SJSA1 (cell line): ENCODE measurements at places on chromosomes 4 and X. TPM values are rescaled to one million over a fixed set of nuclear protein-coding genes. Genes with fewer than 3 reads are reported as not detected.

The RLIM gene
- total RNA-seq, result 36.2 and 49.7 TPM in 2 replicates

GRCh38 chrX:43870758-43871419 lies 11.4 kb downstream of the MAOB start:
- no peak overlapping the region for H3K27ac ChIP-seq
- H3K36me3 ChIP-seq, result no peaks in the 10 kb centered on the region
- no peaks in the 10 kb centered on the region for H3K27me3 ChIP-seq
- H3K4me3 ChIP-seq, result no peak overlapping the region

DNA sequence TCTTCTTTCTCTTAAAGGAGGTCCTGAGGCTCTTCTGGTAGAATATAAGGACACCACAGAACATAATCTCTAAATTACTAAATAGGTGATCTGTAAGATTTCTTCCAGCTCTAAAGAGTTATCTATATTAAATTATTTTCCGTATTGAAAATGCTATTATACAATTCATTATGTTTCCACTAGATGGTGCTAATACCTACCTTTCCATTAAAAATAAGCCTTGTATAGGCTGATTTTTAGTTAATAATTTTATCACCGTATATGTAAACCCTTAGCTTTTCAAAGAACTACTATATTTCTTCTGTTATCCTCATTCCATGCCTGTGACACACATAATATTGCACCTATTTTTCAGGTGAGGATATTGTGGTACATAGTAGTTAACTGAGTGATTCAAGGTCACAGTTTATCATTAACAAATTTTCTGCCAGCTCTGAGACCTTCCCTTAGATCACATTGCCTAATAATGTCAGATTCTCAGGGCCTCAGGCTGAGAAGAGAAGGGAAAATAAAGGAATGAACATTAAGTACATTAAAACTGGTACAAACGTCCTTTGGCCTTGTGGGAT lies 138.8 kb downstream of the TEX11 start:
- no peak overlapping the region for H3K27ac ChIP-seq
- H3K4me1 ChIP-seq, result no peaks in the 10 kb centered on the region
- H3K4me3 ChIP-seq, result no peak overlapping the region
- H3K27me3 ChIP-seq, result no peaks in the 10 kb centered on the region
- DNase-seq, result no peak

- no peak overlapping the region for H3K4me3 ChIP-seq
- H3K36me3 ChIP-seq, result no peaks in the 10 kb centered on the region
- no peaks in the 10 kb centered on the region for H3K4me1 ChIP-seq
- no peak for DNase-seq
Measured at GRCh38 chrX:21487832-21488231, 113.6 kb downstream of the CNKSR2 start.

The NDNF gene
- total RNA-seq, result not detected in 2 replicates

GRCh38 chrX:40853004-40853815 lies 117.9 kb upstream of the MED14 start:
- H3K4me3 ChIP-seq, result no peak overlapping the region
- no peaks in the 10 kb centered on the region for H3K27me3 ChIP-seq
- DNase-seq, result no peak
- peaks cover 4% of the 10 kb centered on the region; the same call in 1 of the 2 replicates for H3K4me1 ChIP-seq
- H3K36me3 ChIP-seq, result no peaks in the 10 kb centered on the region
- no peak overlapping the region for H3K27ac ChIP-seq

The BEX3 gene
- 303 and 319 TPM in 2 replicates for total RNA-seq

- H3K4me3 ChIP-seq, result no peak overlapping the region
- no peaks in the 10 kb centered on the region for H3K4me1 ChIP-seq
- no peak for DNase-seq
- no peaks in the 10 kb centered on the region for H3K27me3 ChIP-seq
Measured at GRCh38 chr4:124958847-124959246, 246.3 kb upstream of the ANKRD50 start.

The F8A1 gene
- 0.89 and 1.5 TPM in 2 replicates for total RNA-seq

GRCh38 chrX:101977106-101977505 lies 45.3 kb upstream of the ZMAT1 start:
- H3K4me3 ChIP-seq, result no peak overlapping the region
- no peak for DNase-seq
- H3K27me3 ChIP-seq, result no peaks in the 10 kb centered on the region
- H3K36me3 ChIP-seq, result no peaks in the 10 kb centered on the region
- peak overlapping the region; percentile 67 for H3K27ac ChIP-seq

- no peaks in the 10 kb centered on the region for H3K4me1 ChIP-seq
- H3K27me3 ChIP-seq, result no peaks in the 10 kb centered on the region
- H3K4me3 ChIP-seq, result no peak overlapping the region
- DNase-seq, result no peak
- H3K27ac ChIP-seq, result no peak overlapping the region
Measured at GRCh38 chrX:97310373-97310772, 426.7 kb downstream of the RPA4 start.

- no peak for DNase-seq
- no peaks in the 10 kb centered on the region for H3K4me1 ChIP-seq
- H3K36me3 ChIP-seq, result no peaks in the 10 kb centered on the region
- H3K27me3 ChIP-seq, result peaks cover 13% of the 10 kb centered on the region
- no peak overlapping the region for H3K27ac ChIP-seq
- H3K4me3 ChIP-seq, result no peak overlapping the region
Measured at GRCh38 chr4:82500435-82501153, 61.2 kb downstream of the TMEM150C start.

DNA sequence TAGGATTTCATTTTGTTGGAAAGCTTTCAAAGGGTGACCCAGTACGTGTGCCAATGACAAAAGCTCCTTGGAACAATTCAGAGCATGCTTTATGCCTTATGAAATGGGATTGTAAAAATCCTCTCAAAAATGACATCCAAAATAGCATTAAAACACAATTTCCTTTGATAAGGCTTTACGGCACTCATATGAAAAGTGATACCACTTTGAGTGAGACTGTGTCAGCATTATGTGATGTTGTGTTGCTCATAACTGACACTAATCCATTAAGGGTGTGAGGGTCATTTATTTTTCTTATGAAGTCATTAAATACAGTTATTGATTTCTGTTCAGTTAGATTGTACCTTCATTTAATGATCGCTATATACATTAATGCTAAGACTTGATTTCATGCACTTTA lies 250.2 kb downstream of the TENM3 start:
- H3K4me1 ChIP-seq, result peaks cover 24% of the 10 kb centered on the region
- H3K36me3 ChIP-seq, result no peaks in the 10 kb centered on the region
- no peak overlapping the region for H3K4me3 ChIP-seq
- no peak overlapping the region for H3K27ac ChIP-seq
- no peak for DNase-seq

The SPANXB1 gene
- not detected in 2 replicates for total RNA-seq

GRCh38 chrX:129659861-129660260 lies 5.1 kb upstream of the APLN start:
- no peak overlapping the region for H3K27ac ChIP-seq
- H3K36me3 ChIP-seq, result no peaks in the 10 kb centered on the region
- H3K4me1 ChIP-seq, result peaks cover 23% of the 10 kb centered on the region
- no peak overlapping the region for H3K4me3 ChIP-seq

DNA sequence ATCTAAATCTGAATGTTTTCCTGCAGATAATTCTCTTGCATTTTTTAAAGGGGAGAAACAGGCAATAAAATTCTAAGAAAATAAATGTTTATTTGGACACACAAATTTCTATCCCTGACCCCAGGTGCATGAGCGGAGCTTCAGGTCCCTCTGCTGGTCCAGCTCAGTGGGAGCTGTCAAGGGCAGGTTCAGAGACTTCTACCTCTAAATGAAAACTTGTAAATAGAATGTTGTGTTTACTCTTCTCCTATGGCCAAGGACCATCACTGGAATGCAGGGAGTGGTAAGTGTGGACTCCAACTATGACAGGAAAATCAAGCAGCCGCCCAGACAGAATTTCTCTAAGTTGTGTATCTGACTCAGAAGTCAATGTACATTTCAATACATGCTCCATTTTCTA lies 148.6 kb upstream of the TTC29 start:
- H3K36me3 ChIP-seq, result no peaks in the 10 kb centered on the region
- no peaks in the 10 kb centered on the region for H3K4me1 ChIP-seq
- no peak overlapping the region for H3K4me3 ChIP-seq
- no peak for DNase-seq
- H3K27ac ChIP-seq, result no peak overlapping the region
- H3K27me3 ChIP-seq, result no peaks in the 10 kb centered on the region

The MAGEC3 gene
- total RNA-seq, result not detected in 2 replicates

- DNase-seq, result no peak
- no peaks in the 10 kb centered on the region for H3K36me3 ChIP-seq
- no peaks in the 10 kb centered on the region for H3K27me3 ChIP-seq
- H3K4me3 ChIP-seq, result no peak overlapping the region
Measured at GRCh38 chr4:11548597-11549082, 119.9 kb upstream of the HS3ST1 start.

DNA sequence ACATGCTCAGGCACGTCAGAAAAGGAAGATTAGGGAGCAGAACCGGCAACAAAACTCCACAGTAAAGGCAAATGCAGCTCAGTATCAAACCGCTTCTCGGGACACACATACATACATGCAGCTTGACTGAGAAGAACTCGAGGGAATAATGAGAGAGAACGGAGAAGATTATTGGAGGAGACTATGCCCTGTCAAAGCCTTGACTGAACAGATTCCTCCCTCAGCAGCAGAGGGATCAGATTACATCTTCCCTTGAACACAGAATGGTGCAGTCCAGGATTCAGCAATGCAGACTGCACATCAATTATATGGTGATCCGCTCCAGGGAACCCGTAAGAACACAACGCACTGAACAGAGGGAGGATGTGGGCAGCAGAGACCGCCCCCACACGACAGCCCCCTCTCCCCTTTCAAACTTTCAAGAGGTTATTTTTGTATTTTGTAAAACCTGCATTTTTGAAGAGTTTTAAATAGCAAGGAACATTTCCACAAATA lies 183.2 kb downstream of the FBXW7 start:
- DNase-seq, result peak; percentile 43
- no peaks in the 10 kb centered on the region for H3K36me3 ChIP-seq
- no peaks in the 10 kb centered on the region for H3K27me3 ChIP-seq
- H3K4me1 ChIP-seq, result peaks cover 4% of the 10 kb centered on the region; the same call in 1 of the 2 replicates
- peak overlapping the region; percentile 22 for H3K4me3 ChIP-seq
- no peak overlapping the region for H3K27ac ChIP-seq

GRCh38 chr4:178215309-178215708 lies 773.1 kb upstream of the AGA start:
- no peak overlapping the region for H3K27ac ChIP-seq
- DNase-seq, result no peak
- H3K4me1 ChIP-seq, result no peaks in the 10 kb centered on the region
- H3K27me3 ChIP-seq, result no peaks in the 10 kb centered on the region

- no peak for DNase-seq
- H3K27ac ChIP-seq, result no peak overlapping the region
- H3K36me3 ChIP-seq, result no peaks in the 10 kb centered on the region
- no peak overlapping the region for H3K4me3 ChIP-seq
Measured at GRCh38 chrX:110755061-110755460, 40.6 kb downstream of the CHRDL1 start.

The RAB41 gene
- not detected in 2 replicates for total RNA-seq

The KDM6A gene
- total RNA-seq, result 11.9 and 20.8 TPM in 2 replicates

GRCh38 chr4:85448906-85449890 lies 25.8 kb upstream of the ARHGAP24 start:
- no peak for DNase-seq
- H3K36me3 ChIP-seq, result no peaks in the 10 kb centered on the region
- H3K4me1 ChIP-seq, result no peaks in the 10 kb centered on the region
- no peak overlapping the region for H3K4me3 ChIP-seq
- no peak overlapping the region for H3K27ac ChIP-seq

DNA sequence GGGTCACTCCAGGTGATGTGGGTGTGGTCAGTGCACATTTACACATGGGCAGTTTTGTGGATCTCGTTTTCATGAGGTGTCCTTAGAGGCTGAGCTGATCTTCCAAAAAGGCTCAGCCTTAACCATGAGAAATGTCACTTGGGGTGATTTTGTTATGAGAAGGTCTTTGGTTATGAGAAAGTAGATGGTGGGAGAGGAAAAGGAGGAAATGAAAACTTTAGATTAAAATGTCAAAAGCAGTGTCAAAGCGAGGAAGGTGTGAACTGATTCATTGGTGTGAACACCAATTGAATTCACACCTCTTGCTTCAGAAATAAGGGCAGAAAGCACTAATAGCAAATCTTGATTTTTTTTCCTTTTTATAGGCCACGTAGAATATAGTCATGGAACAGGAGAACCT lies 100.2 kb upstream of the ANXA3 start:
- no peaks in the 10 kb centered on the region for H3K4me1 ChIP-seq
- H3K27me3 ChIP-seq, result no peaks in the 10 kb centered on the region
- no peak overlapping the region for H3K4me3 ChIP-seq
- no peaks in the 10 kb centered on the region for H3K36me3 ChIP-seq
- no peak overlapping the region for H3K27ac ChIP-seq

The MAP3K15 gene
- not detected in 2 replicates for total RNA-seq

DNA sequence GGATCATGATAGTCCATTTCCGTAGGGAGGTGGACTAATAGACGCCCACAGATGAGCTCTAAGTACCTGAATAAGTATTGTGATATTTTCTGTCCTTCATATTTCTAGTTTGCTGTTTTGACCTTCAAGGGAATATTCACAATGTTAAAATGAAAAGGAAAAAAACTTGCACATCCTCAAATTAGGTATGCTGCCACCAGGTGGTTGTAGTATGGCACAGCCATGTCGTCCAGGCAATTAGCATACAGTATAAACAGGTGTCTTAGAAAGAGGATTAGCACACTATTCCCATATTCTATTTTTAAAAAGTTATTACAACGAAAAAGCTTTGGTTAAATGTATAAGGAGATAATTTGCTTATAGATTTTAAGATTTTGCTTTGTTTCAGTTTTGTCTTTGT lies 802.0 kb downstream of the RPA4 start:
- H3K27me3 ChIP-seq, result no peaks in the 10 kb centered on the region
- no peaks in the 10 kb centered on the region for H3K4me1 ChIP-seq

GRCh38 chr4:144304025-144304424 lies 163.5 kb upstream of the GYPA start:
- no peak overlapping the region for H3K27ac ChIP-seq
- no peaks in the 10 kb centered on the region for H3K27me3 ChIP-seq
- H3K4me1 ChIP-seq, result no peaks in the 10 kb centered on the region; the same call in 1 of the 2 replicates
- no peak overlapping the region for H3K4me3 ChIP-seq
- DNase-seq, result no peak

DNA sequence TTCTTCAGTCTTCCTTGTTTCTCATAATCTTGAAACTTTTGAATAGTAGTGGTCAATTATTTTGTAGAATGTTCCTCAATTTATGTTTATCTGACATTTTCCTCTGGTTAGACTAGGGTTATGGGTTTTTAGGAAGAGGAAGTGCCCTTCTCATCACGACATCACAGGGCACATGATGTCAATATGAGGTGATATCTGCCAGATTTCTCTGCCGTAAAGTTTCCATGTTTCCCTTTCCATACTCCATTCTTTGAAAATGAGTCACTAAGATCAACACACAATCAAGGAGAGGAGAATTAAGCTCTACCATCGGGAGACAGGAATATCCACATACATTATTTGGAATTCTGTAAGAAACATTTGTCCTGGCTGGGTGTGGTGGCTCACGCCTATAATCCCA lies 28.4 kb downstream of the RP2 start:
- H3K36me3 ChIP-seq, result peaks cover 8% of the 10 kb centered on the region; the same call in 1 of the 2 replicates
- no peak for DNase-seq
- no peak overlapping the region for H3K4me3 ChIP-seq
- no peaks in the 10 kb centered on the region for H3K27me3 ChIP-seq
- H3K27ac ChIP-seq, result peak overlapping the region; percentile 60
- peaks cover 9% of the 10 kb centered on the region for H3K4me1 ChIP-seq

The DCAF4L1 gene
- total RNA-seq, result not detected in 2 replicates

The MCF2 gene
- 0.21 TPM in 1 of 2 replicates, not detected in the other for total RNA-seq
